Fibroblast of skin of right quadriceps (primary cell): ENCODE measurements at places on chromosomes 4 and X.

DNA sequence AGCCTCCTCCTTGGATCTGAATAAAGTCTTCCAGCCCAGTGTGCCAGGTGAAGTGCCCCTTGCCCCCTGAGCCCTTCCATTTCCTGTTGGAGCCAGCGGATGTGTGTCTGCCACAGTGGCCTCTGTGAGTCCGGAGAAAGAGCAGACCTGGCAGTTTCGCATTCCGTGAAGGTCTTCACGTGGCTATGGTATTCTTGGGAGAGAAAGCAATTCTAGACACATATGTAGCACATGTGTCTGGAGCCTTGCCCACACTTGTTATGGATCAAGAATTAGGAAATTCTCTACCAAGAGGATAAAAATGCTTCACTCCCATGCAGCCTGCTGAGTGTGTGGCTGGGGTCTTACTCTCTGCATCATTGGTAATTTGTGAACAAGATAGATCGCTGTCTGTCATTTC lies 130.9 kb downstream of the REPS2 start:
- DNase-seq, result peak; percentile 58

DNA sequence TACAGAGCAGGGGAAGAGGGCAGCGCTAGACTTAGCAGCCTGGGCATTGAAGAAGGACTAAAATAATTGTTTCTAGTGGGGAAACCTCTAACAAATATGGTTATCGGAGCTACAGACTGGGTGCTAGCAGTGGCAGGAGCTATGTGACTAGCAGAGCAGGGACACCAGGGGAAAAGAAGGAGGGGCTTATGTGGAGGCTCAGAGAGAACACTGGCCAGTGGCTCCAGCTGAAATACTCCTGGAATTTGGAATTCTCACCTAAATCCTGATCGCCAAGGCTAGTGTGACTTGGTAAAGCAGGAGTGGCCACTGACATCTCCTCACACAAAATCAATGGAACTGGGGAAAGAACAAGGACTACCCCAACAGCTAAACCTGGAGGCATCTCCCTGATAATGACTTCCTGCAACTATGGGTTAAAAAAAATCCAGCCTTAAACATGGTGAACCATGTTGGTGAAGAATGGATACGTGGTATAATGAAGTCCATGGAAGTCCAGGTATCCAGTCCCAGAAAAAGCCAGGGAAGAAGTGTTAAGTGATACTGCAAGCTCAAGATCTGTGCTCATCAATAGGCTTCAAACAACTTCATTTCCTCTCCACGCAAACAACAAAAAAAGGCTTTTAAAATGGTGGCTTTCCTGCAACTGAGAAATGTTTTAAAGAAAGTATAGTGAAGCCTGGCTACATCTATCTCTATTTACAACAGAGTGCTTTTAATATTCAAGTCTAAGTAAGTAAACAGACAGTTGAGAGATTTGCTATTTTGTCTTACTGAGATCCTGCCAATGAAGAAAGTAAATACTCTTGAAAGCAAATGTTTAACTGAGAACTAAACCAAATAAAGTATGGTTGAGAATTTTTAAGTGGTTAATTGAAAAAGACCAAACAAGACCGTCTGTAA lies 1.8 kb downstream of the TAPT1 start:
- DNase-seq, result no peak

- no peak for DNase-seq
These were observed 127.0 kb upstream of the DDIT4L start for GRCh38 chr4:100317032-100317864.

- DNase-seq, result no peak
These were observed 1249.4 kb upstream of the DIAPH2 start for GRCh38 chrX:95435198-95435597.
